ENCODE measurements at places on chromosomes 7 and 10.

DNA sequence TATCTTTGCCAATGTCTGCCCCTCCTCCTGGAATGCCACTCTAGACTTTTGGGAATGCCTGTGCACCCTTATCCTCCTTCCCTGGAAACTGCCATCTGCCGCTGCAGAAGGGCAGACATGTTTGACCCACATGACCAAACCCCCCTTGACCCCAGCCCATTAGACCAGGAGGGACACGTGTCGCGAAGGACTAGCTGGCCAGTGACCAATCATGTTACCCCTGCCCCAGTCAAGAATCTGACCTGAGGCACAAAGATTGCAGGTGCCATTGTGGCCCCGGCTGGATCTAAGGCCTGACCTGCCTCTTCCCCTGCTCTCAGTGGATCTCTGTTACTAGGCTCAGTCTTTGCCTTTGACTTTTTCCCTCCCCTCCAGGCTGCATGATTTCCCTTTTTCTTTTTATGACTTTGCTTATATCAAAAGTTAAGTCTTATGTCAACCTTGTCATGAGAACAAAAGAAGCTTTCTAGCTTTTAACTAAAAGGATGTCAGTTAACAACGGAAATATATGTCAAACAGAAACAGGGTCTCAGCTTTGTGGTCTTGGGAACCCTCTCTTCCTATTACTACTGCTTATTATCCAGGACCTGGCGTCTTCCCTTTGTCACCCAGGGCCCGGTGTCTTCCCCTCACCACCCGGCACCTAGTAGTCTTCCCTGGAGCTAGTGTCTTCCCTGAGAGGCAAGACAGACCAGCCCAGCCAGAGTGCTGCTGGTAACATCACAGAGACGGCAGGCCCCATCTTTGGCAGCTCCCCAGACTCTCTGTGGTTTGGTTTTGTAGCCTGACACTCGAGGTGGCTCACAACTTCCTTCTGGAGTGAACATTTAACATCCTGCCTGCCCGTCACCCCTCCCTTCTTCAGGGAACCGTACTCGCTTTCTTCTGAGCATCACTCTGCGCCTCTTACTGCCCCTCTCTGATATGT lies 24.4 kb upstream of the PPIF start:
- DNase-seq, result no peak

- no peak for DNase-seq
Measured at GRCh38 chr10:116671274-116671926, 50.6 kb downstream of the PNLIPRP2 start.

DNA sequence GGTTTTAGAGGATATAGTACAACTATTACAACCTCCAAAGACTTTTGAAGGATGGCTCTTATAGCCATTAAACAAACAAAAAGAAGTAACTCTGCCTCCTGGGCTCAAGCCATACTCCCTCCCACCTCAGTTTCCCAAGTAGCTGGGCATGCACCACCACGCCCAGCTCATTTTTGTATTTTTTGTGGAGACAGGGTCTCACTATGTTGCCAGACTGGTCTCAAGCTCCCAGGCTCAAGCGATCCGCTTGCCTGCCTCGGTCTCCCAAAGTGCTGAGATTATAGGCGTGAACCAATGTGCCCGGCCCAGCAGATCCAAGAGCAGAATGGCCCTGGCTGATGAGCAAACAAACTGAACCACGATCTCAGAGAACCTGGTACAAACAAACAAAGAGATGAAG lies 16.0 kb downstream of the NANOS1 start:
- DNase-seq, result no peak

GRCh38 chr10:71234004-71234894 lies 21.9 kb downstream of the UNC5B start:
- no peak for DNase-seq

GRCh38 chr10:78778444-78779338 lies 290.1 kb upstream of the ZMIZ1 start:
- no peak for DNase-seq
